ENCODE measurements at places on chromosomes 4 and X.
A peak's percentile ranks its signal among the peaks of the same experiment; 100 is the strongest.

- DNase-seq, result peak; percentile 15
Observed at GRCh38 chrX:116230130-116230898, 59.8 kb downstream of the AGTR2 start.

DNA sequence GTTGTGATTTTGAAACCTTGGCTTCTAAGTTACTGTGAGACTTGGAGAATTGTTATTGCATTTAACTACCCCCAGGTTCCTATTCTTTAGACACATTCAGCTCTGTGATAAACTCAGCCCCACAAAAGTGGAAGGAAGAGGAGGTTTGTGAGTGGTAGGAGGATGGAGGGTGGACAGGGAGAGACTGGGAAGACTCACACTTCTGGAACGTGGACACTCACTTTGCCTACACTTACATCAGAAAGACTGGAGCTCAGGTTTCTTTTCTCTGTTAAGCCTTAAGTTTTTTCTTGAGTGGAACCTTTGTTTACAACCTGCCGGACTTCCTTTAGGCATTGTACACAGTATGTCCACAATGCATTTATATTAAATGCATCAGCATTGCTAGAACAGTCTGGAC is 99.0 kb downstream of the AREG start:
- DNase-seq, result peak; percentile 83

DNA sequence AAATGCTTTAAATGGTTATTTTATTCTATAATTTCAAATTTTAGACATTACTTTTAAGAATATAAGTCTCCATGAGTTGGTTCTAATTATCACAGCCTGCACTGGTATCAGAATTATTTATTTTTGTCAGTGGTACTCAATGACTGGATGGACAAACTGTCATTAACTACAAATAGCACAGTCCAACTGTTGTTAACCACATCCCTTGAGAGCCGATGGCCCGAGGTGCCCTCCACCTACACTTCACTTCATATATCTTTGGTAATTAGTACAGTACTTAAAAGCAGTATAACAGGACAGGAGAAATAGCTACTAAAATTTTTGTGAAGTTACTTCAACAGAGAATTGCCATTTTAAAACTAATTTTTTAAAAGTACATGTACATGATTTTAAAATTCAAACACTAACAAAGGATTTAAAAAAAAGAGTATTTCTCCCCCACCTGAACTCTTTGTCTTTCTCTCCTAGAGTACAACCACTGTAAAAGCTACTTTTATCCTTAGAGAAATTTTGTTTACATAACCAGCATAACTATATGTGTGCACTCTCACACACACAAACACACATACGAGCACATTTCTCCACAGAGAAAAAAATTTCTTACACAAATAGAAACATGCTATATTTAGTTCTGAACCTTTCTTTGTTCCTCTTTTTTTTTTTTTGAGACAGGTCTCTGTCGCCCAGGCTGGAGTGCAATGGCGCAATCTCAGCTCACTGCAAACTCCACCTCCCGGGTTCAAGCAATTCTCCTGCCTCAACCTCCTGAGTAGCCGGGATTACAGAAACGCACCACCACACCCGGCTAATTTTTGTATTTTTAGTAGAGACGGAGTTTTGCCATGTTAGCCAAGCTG is 6.5 kb downstream of the TIFA start:
- no peak for DNase-seq

DNA sequence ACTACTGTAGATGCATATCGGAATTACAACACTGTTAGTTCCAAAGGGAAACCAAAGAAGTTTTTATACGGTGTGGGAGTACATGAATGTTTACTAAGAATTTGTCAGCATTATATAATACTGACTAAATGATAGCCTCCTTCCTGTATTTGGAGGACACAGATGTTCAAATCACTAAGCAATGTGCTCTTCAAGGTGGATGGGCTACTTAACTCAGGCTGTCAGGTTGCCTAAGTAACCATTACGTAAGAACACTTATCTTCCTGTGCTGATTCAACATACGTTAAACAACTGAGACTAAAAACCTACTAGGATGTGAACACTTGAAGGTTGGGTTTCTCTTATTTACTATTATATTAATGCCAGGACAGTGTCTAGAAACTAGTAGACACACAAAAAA is 81.9 kb upstream of the HPGD start:
- peak; percentile 61 for DNase-seq

DNA sequence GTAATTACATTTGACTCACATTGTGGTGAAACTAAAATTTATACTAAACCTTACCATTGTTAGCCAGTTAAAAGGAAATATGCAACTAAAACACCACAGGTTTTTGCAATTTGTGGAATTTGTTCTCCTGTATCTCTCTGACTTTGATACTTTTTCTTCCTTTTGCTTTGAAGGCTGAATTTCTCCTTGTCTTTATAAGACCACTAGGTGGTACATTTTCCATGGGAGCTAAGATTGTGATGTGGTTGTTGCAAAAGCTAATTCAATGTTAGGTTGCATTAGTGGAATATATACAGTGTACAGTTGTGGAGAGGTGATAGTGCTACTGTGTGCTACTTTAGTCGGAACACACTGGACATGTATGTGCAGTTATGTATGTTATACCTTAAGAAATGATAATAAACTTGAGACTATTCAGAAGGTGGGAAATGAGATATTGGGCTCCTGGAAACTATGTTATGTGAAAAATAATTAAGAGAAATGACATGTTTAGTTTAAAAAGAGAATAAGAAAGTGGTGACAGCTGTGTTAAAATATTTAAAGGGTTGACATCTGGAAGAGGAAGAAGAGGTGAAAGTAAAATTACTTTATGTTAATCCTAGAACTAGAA is 70.3 kb downstream of the ARL9 start:
- DNase-seq, result peak; percentile 74

DNA sequence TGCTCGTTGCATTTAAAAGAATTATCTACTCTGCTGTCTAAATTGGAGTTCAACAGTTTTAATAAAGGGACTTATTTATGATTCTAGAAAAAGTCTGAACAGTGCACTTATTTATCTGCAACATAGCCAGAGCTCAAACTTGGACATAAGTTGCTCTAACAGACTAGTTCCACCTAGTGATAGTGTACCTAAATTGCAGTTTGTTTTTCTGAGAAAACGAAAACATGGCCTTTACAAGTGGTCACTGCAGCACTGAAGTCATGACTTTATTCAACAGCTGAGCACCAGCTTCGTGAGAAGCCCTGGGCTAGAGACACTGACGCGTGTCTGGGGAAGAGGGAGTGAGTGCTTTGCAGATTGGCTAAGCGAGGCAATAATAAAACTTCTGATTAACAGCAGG is 77.3 kb upstream of the IGSF1 start:
- no peak for DNase-seq

- DNase-seq, result no peak
Observed at GRCh38 chr4:155911905-155912304, 8.4 kb downstream of the TDO2 start.

DNA sequence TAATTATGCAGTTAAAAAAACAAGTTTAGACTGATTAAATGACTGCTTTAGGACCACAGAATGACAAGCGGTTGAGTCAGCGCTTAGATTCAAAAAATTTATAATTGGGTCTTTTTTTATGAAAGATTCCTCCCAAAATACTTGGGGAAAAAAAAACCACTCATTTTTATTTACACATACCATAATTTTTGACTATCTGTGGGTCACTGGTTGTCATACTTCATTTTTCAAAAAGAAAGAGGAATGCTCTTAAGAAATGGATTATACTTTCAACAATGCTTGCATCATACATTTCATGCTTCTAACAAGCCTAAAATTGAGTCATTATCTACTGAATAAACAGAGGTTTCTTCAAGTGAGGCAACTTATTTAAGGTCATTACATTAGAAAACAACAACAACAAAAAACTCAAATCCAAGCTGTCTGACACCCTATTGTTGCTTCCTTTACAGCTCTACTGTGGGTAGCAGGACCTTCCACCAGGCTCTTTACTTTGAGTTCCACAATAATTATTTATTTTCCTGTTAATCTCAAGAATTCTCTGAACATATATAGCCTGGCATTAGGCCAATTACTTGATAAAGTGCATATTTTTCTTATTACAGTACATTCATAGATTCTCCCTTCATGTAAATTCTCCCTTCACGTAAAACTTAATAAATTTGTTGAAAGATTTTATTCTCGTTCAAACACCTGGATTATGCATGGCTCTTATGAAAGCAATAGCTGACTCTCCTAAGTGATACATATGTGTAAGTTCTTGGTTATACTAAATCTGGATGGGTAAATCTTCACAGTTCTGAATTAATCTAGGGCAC is 445.5 kb downstream of the PCDH10 start:
- DNase-seq, result peak; percentile 75

DNA sequence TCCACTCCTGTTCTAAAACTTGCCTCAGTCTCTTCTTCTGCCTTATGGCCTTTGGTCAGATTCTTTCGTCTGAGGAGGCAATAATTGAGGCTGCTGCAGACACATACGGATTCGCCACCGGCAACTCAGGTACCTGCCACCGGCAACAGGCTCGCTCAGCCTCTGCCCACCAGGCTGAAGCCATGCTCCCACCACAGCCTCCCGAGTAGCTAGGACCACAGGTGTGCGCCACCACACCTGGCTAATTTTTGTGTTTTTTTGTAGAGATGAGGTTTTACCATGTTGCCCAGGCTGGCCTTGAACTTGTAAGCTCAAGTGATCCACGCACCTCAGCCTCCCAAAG is 26.6 kb downstream of the TNIP2 start:
- no peak for DNase-seq

- peak; percentile 74 for DNase-seq
Observed at GRCh38 chr4:26086621-26087441, 172.8 kb downstream of the SMIM20 start.

- no peak for DNase-seq
Observed at GRCh38 chrX:48667509-48667908, 16.1 kb upstream of the WAS start.

DNA sequence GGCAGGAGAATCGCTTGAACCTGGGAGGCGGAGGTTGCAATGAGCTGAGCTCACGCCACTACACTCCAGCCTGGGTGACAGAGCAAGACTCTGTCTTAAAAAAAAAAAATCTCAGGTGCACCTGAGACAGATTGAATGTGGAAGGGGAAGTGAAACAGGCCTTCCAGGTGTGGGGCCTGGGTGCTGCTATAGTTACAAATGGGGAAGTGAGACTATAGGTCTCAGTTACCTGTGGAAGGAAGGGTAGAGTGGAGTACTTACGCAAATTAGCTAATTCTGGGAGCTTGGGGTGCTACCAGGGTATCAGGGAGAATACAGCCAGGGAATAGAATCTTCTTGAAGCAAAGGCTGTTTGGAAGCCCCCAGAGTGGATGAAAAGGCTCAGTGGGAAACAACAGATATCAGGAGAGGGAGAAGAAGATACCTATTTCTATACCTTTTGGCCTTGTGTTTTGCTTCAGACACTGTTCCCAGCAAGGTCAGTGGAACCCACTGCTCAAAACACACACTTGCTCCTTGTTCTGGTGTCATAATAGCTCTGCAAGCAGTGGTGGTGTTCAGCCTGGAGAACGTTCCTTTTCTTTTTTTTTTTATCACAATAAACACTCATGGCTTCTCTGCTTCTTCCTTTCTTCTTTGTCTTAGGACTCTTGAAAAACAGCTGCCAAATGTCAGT is 7.0 kb downstream of the CD38 start:
- DNase-seq, result no peak

DNA sequence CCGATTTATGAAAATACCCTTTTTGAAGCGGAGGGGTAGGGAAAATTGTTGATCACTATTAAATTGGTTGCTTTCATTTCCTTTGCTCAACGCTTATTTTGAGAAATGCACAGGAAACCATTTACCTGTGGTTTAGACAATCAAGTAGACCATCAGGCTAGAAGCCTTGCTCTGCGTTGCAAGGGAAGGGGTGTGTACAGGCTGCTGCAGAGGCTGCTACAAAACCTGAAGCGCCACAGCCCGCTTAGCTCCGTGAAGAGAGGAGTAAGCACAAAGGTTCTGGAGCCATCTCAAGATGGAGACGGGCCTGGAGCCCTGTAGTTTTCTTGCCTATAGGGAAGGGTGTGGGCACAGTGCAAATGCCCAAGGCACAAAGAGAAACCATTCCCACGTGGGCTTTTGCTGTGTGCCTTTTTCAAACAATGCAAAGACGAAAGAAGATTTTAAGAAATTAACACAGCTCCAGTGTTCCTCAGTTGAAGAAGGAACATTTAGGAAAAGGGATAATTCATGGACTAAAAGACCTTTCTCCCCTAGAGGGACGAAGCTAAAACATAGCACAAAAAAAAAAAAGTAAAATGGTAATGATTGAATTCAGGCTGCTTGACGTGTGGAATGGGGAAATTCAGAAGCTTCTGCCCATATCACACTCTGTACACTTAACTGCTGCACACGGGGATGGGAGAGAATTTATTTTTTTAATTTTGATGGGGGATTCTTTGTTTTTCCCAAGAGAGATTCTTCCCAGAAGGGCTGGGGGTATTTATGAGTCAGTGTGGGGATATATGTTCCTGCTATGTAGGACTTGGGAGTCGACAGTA is 3.5 kb downstream of the TMSB4X start:
- peak; percentile 84 for DNase-seq

GRCh38 chrX:103149652-103150051 is 56.7 kb upstream of the NXF3 start:
- no peak for DNase-seq

- peak; percentile 63 for DNase-seq
Observed at GRCh38 chr4:5809216-5809776, 83.6 kb downstream of the CRMP1 start.

DNA sequence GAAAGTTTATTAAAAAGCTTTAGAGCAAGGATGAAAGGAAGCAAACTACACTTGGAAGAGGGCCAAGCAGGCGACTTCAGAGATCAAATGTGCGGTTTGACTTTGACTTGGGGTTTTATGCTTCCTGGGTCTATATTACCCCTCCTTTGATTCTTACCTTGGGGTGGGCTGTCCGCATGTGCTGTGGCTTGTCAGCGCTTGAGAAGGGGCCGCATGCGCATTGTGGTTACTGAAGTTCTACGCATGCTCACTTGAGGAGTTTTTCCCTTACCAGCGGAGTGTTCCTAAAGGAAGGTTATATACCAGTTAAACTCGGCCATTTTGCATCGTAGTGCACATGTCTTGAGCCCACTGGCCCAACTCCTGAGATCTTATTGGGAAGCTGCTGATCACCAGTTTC is 9.9 kb downstream of the ZNF157 start:
- DNase-seq, result no peak

GRCh38 chrX:123450222-123450621 is 266.1 kb downstream of the GRIA3 start:
- DNase-seq, result peak; percentile 3

- no peak for DNase-seq
Observed at GRCh38 chrX:69068301-69069085, 96.8 kb downstream of the PJA1 start.

GRCh38 chr4:11152684-11153083 is 276.0 kb downstream of the HS3ST1 start:
- no peak for DNase-seq

- DNase-seq, result peak; percentile 71
Observed at GRCh38 chrX:38882894-38883626, 81.8 kb downstream of the MID1IP1 start.

DNA sequence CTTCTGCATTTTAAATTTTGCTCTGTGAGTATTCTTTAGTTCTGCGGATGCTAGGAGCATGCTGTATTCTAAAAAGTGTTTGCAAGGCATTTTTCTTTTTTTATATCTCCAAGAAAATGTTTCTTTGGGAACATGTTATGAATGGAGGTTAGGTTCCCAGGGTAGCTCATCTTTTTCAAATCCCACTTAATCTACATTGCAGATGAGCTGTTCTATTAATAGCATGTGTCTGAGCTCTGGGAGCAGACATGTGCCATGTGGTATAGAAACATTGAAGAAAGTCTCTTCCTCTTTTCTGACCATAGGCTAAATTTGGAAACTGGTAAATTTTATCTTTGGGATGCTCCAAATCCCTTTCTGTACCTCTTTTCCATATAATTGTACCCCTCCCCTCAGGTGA is 23.2 kb downstream of the DIAPH2 start:
- no peak for DNase-seq
